ENCODE measurements at places on chromosomes 1 and 21.
A peak's percentile ranks its signal among the peaks of the same experiment; 100 is the strongest.

GRCh38 chr1:30847358-30847972 is 61.1 kb downstream of the SDC3 start:
- peak; percentile 57 for DNase-seq

DNA sequence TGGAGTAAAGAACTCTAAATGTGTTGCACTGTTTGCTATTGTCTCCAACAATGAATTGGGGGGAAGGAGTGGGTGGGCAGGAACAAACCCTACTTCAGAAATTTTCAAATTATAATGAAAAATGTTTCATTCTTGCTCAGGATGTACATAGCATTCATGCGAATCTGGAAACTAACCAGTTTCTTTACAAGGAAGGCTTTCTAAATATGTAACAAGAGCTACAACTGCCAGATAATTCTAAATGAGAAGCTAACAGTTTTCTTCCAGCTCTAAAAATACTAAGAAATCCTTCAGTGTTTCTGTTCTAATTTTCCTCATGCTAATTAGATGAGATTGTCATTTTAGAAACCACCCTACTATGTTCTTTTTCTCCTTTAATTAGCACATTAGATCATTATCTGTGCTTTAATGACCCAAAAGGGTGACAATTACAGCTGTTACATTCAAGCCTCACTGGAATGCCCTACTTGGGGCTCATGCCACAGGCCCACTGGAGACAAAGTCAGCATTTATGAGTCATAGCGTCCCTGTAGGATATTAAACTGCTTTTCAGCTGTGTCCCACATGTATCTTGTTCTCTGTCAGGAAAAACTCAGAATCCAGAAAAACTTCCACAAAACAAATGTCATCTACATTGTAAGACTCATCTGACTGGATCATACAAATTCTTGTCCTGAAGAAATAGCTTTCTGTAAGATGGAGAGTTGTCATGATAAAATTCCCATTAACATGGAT is 804.6 kb upstream of the CXADR start:
- no peak for DNase-seq

DNA sequence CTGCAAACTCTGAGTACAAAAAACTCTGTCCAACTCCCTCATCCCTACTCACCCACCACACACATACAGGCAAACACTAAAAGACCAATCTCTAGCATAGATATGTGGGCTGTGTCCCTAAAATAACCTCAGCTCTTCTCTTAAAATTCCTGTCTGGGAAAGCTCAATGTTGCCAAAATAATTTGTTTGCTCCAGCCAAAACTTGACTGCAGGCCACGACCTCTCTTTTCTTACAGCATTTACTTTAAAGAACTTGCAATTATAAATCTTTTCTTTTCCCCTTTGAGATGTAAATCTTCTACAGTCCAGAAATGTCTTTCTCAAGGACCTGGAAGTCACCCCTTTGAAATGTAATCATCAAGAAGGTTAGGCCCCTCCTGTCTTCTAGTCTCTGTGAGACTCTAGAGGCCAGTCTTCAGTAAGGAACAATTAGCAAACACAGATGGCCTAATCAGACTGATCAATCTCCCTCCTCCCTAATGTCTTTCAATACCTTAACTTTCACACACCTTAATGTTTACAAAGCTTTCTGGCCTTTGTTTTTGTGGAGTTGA is 483.6 kb upstream of the RGS18 start:
- DNase-seq, result no peak

DNA sequence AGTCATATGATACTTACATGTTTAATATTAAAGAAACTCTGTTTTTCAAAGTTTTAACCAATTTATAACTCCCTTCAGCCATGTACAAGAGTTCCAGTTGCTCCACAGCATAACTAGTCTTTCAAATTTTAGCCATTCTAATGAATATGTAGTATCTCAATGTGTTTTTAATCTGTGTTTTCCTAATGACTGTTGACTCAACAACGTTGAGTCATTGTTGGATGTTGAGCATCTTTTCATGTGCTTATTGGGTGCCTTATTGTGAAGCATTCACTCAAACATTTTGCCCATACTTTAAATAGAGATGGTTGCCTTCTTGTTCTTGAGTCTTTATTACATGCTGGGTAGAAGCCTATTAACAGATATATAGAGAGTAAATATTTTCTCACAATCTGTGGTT is 240.2 kb upstream of the LYPLAL1 start:
- no peak for DNase-seq
